CD14-positive monocyte (primary cell): ENCODE measurements at places on chromosomes 6 and 20.

DNA sequence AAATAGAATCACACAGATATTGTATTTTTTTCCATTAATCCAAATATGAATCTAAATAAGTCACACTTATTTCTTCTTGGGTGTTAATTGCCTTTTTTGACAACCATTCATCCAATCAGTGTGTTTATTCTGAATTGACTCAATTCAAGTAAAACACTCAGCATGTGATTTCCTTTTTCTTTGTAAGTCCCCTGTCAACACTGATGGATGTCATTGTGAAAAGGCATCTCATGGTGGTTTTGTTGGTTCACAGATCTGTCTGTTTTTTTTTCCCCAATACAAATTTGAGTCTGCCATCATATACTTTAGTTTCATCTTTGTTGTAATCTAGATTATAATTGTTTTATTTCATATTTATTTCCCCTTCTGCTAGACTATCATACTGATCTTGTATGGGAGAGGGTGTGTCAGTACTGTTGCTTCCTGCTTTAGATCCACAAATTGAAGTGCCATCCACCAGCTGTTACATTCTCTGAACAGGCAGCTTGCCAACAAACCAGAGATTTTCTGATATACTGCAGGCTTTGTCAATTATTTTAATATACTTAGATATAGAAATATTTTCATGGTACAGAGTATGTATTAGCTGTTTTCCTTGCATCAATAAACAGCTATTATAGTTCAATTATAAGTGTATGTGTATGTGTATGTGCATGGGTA is 64.2 kb upstream of the FLRT3 start:
- no peak for DNase-seq

DNA sequence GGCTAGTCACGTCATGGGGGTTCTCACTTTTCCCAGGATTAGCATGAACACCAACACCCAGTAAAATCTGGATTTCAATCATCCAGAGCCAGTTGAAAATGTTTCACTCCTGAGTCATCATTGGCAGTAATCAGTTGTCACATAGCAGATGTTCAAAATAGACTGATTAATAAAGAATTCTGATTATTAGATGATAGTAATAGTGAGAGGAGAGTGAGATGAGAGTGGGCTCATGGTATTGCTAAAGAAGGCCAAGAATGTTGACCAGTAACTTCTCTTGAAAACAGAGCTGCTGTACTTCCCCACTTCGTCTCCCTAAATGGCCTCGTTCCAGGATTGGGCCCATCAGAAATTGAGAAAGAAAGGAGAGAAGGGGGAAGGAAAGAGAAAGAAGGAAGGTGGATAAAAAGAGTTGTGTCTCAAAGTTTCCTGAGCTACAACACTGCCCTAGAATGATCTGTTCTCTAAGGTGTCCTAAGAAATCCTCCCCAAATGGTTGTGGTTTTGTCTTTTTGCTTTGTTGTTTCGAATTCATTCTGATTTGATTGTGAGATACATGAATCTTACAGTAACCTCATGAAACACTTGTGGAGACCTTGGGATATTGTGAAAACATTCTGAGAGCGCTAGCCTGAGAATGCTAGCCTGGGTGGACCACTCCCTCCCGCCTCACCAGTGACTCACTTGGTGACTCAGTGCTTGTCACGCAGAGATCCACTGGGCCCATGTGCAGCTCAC is 502.2 kb upstream of the JARID2 start:
- peak; percentile 100 for DNase-seq

- DNase-seq: no peak
Measured at GRCh38 chr20:63082308-63082938, 75.7 kb upstream of the BHLHE23 start.

DNA sequence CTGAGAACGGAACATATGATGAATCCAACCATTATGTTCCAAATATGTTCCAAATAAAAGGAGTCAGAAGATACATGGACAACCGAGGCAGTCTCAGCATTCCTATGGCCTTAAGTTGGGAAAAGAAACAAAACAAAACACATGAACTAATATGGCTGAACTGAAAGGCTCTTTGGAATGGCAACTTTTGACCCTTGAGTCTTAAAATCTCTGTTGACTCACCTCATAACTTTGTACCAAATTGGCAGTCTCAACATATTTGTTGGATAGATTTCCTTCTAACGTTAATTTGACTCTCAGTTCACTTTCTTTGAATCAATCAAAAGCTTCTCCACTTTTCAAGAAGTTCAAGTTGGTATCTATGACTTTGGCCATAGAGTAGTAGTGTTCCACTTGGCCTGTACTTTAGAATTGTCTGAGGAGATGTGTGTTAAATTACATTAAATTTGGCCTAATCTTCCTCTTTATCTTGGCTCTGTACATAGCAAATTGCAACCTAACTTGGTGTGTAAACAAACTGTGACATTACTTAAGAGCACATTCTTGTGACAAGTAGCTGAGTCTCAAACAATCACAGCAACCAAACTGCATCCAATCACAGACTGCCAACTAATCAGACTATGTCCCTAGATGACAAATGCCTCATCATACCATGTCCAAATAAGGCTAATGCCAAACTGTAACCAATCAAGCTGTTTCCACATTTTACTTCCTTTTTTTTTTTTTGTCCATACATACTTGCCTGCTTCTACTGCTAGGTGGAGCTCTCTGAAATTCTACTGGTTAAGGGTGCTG is 208.8 kb downstream of the BMP2 start:
- peak; percentile 18 for DNase-seq

DNA sequence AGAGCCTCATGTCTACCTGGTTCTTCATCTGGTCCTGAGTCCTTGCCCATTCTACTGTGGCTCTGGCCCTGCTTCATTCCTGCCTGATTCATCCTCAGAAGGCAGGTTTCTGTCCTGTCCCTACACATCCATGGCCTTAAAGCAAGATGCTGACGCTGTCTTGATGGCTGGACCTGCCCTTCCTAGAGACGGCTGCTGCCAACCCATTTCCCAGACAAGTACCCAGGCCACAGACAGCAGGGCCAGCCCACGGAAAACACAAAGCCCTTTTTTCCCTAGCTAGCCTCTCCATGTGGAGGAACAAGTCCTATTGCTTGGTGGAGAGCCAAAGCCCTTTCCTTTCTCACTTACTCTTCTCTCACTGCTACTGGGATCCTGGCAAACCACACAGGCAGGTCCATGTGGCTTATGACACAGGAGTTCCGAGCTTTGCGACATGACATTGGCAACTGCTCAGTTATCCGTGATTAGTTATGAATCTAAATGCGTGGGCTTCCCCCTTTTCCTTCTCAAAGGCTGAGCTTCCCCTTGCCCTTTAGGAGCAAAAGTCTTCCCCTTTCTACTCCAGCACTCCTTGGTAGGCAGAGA is 72.9 kb downstream of the SLC22A3 start:
- no peak for DNase-seq

GRCh38 chr6:75020376-75020775 is 185.5 kb downstream of the COL12A1 start:
- DNase-seq: no peak
